ENCODE measurements at places on chromosomes 13 and 19.

- no peak for DNase-seq
Observed at GRCh38 chr13:78298657-78299056, 304.7 kb downstream of the POU4F1 start.

GRCh38 chr13:41018602-41018948, 541 bp downstream of the ELF1 start:
- DNase-seq = no peak

- DNase-seq = no peak
Observed at GRCh38 chr19:16470911-16471811, 609 bp downstream of the EPS15L1 start.

DNA sequence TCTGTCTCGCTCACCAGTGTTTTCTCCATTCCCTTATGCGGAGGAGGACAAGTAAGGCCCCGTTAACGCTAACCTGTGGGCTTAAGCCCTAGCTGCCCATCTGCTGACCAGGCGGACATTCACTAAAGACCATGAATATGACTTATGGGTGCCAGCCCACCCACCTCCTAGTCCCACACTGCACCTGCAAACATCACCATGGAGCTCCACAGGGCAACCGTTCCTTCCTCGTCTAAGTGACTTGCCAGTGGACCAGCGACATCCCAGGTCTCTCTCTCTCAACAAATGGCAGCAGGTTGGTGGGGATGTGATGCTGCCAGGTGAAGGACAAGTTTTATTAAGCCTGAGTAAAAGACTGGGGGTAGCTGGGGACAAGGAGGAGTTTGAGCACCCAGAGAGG, 55.2 kb downstream of the CCDC70 start:
- DNase-seq = no peak

DNA sequence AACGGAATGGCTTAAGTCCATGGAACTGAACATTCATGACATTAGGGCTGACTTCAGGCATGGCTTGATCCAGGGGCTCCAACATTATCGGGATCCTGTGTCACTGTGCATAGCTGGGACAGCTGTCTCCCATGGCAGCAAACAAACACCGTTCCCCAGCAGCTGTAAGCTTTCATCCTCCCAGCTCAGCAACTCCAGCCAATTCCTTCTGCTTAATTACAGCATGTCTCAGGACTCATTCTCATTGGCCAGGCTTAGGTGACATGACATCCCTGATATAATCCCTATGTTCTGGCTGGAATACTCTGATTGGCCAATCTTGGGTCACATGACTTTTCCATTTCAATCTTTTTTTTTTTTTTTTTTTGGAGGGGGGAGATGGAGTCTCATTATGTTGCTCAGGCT, 10.9 kb upstream of the TLE5 start:
- no peak for DNase-seq

- DNase-seq = no peak
Observed at GRCh38 chr19:1942934-1943555, 2.1 kb downstream of the CSNK1G2 start.

DNA sequence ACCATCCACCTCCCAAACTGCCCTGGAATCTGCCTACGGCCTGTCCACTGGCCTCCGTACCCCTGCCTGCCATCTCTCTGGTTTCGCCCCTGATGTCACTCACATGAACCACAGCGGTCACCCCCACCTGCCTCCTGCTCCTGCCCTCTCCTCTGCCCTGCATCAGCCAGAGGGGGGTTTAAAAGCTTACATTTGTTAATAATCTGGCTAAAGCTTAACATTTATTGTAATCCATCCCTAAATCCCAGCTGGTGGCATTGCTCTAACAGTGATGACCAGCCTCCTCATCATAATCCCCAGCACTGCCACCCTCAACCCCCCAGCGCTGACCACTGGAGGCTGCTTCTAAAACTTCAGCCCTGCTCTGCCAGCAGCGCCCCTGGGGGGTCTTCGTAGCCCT, 38.9 kb downstream of the DNM2 start:
- DNase-seq = no peak

Data from testis (tissue), 5 donors.